ENCODE measurements at places on chromosomes 1 and 21. TPM values are rescaled to one million over a fixed set of nuclear protein-coding genes. Genes with fewer than 3 reads are reported as not detected.
A peak's percentile ranks its signal among the peaks of the same experiment; 100 is the strongest.

DNA sequence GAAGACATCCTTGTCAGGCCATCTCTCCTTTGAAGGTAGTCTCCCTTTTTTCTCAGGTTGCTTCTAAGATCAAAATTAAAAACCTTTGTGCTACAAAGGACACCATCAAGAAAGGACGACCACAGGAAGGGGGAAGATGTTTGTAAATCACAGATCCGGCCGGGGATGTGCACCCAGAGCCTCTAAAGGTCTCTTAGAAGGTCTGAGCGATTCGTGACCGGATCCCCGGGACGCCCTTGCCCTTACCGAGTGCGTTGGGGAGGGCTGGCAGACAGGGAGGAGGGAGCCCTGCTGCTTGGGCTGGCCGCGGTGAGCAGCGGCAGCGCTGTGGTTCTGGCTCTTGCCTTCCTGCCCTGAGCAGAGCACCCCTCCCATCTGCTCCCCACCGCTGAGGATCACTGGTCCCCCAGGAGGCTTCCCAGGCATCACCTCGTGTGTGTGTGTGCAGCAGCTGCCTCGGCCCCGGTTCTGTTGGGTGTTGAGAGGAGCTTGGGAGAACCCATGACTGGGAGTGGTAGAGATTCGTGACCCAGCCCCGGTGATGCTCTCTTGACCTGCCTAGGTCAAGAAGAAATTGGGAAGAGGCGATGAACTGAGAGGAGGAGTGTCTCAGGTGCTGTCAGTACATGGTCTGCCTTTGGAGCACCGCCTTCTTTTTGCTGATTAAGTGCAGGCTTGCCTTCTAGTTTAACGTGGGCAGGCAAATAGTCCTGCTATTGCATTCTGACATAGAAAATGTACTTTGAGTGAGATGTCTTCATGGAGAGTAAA, 34.5 kb downstream of the AGPAT3 start:
- no peak for DNase-seq

Gene RGSL1
- not detected for total RNA-seq

DNA sequence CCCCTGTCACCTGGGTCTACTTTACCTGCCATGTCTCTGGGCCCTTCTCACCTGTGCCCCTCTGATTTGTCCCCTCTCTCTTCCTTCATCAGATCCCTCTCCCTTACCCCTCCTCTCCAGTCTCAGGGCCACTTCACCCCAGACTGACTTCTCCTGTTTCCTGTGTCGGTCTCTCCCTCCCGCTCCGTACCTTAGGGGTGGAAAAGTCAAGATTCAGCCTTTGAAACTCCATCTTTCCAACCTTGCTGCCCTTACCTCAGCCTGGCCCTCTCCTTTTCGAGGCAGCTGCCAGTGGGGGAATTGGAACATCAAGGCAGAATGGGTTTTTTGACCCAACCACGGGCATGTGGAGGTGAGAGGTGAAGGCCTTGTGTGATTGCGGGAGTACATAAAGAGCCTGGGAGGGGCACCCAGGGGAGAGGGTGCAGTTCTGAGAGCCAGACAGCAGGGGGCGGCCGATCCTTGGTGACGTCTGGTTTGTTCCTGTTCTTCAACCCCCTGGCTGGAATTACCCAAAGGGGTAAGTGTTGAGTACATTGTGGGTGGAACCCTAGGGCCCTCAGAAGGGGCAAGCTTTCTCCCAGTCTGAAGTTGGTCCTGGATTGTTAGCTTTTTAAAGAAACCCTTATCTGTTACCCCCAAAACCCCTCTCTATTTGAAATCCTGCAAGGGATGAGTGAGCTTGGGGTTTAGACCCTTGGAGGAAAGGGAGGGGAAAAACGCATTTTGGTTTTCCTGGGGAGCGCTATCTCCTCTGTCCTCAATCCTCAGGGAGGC, 12.3 kb upstream of the DMBX1 start:
- DNase-seq, result peak; percentile 76

DNA sequence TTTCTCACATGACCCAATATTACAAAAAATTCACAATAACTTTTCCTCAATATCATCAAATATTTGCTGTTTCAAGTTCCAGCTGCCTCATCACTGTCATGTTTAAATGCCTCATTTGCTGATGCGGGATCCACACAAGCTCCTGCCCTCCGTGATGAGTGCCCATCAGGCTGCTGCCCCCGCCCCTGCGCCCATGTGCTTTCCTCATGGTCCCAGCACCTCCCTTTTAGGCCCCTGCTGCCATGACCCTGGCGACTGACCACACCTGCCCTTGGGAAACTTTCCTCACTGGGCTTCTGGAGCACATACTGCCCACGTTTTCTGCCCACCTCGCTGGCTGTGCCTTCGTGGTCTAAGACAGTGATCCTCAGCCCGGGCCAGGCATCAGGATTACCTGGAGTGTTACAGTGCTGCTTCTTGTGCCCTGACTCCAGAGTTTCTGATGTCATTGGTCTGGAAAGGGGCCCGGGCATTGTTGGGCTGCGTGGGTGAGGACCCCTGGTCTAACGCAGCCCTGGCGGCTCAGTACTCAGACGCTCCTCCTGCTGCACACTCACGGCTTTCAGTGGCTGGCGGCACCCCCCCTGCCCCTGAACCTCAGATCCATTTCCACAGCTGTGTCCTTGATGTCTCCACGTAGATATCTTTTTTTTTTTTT, 20.5 kb downstream of the PLEKHM2 start:
- no peak for DNase-seq

DNA sequence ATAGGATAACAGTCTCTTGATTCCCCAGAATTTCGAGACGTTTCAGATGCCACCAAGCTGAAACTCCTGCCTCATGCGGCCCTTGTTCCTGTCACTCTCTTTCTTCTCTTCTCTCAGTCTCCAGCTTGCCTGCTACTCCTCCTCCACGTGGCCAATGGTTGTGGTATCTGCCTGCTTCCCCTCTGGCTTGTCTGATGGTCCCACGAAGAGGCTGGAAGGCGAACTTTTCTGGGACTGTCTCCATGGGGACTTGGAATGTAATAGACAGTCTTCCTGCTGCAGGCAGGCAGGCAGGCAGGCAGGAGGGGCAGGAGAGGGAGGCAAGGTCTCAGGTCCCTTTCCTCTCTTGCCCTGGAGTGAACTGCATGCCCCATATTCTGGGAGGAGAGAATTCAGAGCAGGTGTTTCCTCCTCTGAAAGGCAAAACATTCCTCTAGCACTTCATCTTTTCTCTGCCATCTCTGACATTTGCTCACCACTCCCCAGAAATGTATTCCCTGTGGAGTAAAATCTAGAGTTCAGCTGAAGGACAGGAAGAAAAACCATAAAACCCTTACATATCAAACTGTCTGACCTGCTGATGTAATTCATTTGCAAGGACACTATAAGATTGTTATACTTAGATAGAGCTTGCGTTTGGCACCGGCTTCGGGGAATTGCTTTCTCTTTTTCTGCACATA, 64.1 kb upstream of the GNG12 start:
- no peak for DNase-seq

Gene NPR1
- total RNA-seq, result not detected

DNA sequence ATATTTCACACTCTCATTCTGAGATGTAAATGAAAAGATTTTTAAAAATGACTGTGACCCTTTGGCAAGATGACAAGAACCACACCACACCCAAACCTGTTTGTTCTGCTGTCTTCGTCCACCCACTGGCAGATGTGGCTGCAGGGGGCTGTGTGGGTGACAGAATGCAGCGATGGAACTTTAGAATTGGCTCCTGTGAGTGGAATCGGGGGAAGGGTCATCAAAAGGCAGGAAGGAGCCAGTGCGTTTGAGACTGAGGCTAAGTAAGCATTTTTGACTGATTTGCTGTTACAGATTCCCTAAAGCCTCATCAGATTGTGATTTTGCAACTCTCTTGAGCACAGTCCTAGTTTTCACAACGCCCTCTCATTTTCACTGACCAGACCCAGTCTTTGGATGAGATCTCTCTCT, 111.2 kb upstream of the ADGRL2 start:
- DNase-seq, result no peak

DNA sequence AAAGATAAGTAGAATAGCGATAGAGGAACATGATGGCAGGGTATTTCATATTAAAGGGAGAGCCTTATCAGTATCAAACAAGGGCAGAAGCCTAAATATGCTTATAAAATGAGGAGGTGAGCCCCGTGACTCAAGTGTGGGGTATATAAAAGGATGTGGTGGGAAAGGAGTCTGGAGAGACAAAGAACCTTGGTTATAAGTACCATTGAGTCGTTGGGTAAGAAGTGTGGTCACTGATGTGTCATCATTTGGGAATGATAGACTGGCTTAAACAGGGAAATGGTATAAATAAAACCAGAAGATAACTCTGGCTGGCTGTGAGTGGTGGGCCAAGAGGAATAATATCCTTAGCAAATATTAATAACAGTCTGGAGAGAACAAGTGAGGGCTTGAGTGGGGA, 10.9 kb upstream of the CD5L start:
- no peak for DNase-seq

Gene DIO1
- total RNA-seq, result not detected

Gene LPAR3
- total RNA-seq, result 1.5 TPM

GRCh38 chr1:223068900-223069665, 74.0 kb downstream of the TLR5 start:
- no peak for DNase-seq

Gene LCE1A
- not detected for total RNA-seq

GRCh38 chr21:44443291-44443890, 11.9 kb upstream of the LRRC3 start:
- no peak for DNase-seq

Data from activated CD4-positive, alpha-beta T cell treated with anti-CD3 and anti-CD28 coated beads, Interleukin-2, amount 10 ng/mL, durations not matched to agents 7 days and 5 days (primary cell).